Fibroblast of skin of right biceps (primary cell): ENCODE measurements at places on chromosomes 4 and X.

- no peak for DNase-seq
These were observed 44.9 kb upstream of the TXK start for GRCh38 chr4:48178931-48179330.

GRCh38 chr4:145098675-145099037 is 545 bp downstream of the ABCE1 start:
- DNase-seq: peak; percentile 74

GRCh38 chrX:110436523-110436922 is 77.9 kb downstream of the RTL9 start:
- no peak for DNase-seq

- DNase-seq: no peak
These were observed 497.6 kb downstream of the STIM2 start for GRCh38 chr4:27358269-27358668.

- peak; percentile 37 for DNase-seq
These were observed 370.3 kb upstream of the NOCT start for GRCh38 chr4:138645289-138645688.

GRCh38 chr4:37865450-37865849 is 25.4 kb upstream of the TBC1D1 start:
- no peak for DNase-seq

GRCh38 chrX:12610079-12610478 is 181.1 kb upstream of the PRPS2 start:
- peak; percentile 92 for DNase-seq

DNA sequence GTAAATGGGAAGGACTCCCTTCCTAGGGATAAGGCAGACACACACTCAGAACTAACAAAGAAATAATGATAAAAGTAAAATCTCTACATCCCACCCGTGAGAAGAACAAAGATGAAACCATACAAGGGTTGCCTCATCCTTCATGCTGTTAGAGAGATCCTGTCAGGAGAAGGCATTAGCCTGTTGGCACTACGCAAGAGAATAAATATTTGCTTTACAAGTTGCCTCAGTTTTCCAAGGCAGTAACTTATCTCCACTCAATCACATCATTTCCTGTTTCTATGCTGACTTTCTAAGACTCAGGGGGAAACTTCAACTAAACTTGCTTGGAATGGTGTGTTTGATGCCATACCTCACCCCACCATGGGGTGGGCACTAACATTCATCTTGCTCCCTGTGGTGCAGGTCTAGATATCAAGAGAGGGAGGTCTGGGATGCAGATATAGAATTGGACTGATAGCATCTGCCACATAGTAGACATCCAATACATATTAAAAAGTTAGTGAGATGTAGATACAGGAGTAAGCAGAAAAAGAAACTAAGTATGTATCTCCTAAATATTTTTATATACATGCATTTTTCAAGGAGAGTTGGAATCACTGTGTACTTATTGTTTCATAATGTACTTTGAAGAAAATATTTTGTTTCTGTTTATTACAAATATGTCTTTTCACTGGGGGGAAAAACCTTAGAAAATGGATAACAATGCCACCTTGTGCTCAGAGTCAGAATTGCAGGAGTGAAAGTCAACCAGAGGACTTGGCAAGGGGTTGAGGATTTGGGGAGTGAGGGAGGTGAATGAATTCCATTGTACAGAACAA is 57.2 kb upstream of the BEX4 start:
- peak; percentile 19 for DNase-seq

GRCh38 chrX:109936114-109936513 is 66.8 kb upstream of the TMEM164 start:
- peak; percentile 24 for DNase-seq

DNA sequence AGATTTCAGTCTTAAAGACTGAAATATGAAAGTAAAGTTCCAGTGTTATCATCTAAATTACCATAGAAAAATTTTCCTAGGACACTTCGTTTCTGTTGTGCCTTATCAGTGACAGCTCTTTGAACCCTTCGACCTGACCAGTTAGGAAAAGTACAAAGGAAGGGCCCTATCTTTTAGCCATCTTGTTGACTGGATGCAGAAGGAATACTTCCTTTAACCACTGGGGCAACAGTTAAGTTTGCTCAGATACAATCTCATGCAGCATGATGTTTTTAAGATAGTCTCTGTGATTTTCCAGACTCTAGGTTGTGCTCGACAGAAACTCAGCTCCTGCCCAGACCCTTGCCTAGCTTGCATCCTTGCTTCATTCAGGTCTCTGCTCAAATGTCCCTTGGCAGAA is 210.5 kb upstream of the RPS6KA3 start:
- DNase-seq: no peak

DNA sequence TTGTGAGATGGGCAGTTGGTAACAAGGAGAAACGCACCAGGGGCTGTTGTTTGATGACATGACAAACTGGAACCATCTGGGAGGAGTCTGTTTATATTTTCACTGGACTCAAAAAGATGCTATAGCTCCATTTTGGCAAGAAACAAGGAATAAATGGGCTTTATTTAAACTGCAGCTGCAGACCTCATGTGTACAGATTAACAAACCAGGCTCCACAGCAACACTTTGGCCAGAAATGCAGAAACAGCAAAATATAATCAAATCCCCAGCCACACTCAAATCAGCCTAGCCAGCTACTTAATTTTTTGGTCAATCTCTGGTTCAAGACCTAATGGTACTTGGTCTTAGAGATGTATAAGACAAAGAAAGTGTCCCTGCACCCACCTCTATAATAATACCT is 52.7 kb downstream of the ASB9 start:
- no peak for DNase-seq

- no peak for DNase-seq
These were observed 718.9 kb downstream of the ADGRL3 start for GRCh38 chr4:61918987-61919386.

- no peak for DNase-seq
These were observed 21.9 kb upstream of the KLHL2 start for GRCh38 chr4:165185448-165185847.

DNA sequence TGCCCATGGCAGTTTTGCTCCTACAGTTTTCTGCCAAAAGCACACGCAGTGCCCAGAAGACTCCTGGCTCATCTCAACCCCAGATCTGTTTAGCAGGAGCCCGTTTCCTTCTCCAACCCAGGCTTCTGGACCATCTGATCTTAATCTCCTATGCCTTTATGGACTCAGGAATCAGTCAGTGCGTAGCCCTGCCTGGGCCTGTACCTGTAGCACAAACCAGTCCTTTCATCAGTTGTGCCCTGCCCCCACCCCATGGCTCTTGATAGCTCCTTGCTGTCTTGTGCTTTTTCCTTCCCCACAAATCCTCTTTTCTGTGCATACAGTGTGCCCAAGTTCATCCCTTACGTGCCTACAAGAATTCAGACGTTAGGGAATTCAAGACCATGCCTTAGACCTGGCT is 1.5 kb downstream of the ZNF718 start:
- DNase-seq: no peak

DNA sequence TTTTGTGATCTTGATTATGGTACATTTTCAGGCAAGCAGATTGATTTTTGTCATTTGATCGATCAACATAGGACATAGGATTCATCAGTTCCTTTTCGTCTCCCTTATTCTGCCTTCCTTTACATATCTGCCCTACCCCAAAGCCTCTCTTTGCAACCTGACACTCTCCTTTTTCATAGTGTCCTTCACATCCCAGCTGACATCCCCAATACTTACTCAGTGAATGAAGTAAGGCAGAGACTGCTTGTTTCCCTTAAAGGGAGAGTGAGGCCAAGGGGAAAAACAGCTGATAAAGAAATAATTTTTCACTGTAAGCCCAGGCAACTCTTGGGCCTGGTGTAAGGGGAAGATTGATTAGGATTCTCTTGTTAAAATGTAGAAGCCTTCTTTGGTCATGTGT is 69.8 kb downstream of the GBA3 start:
- DNase-seq: no peak

- peak; percentile 52 for DNase-seq
These were observed 5.1 kb downstream of the USP27X start for GRCh38 chrX:49884290-49884862.

DNA sequence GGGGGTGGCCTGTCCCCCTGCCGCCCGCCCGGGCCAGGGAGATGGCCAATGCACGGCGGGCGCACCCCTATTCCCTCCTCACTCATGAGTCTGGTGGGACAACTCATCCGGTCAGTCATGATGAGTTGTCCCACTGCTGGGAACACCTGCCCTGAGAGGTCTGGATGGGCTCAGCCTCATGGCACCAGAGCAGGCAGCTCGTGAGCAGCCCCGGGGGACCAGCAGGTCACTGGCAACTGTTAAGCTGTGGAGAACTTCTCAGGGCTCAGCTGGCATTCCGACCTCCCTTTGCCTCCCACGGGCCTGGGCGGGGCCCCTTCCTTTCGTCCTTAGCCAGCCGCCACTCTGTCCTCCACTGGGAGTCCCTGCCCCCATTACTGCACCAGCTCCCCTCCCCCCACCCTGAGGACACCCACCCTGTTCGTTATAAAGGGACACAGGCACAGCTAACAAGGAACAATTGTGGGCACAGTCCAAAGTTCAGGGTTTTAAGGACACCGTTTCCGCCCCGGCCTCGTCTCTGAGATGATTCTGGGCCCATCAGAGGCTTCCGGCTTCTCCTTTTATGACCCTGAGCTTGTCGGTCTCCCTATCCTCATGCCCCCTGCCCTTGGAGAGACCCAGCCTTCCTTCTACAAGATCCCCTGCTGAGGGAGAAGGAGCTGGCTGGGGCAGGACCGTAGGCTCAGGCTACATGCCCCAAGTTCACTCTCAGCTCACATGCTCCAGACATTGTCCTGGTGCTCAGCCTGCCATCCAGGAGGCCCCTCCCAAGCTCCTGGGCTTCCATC is 14.6 kb upstream of the KIAA0232 start:
- no peak for DNase-seq

DNA sequence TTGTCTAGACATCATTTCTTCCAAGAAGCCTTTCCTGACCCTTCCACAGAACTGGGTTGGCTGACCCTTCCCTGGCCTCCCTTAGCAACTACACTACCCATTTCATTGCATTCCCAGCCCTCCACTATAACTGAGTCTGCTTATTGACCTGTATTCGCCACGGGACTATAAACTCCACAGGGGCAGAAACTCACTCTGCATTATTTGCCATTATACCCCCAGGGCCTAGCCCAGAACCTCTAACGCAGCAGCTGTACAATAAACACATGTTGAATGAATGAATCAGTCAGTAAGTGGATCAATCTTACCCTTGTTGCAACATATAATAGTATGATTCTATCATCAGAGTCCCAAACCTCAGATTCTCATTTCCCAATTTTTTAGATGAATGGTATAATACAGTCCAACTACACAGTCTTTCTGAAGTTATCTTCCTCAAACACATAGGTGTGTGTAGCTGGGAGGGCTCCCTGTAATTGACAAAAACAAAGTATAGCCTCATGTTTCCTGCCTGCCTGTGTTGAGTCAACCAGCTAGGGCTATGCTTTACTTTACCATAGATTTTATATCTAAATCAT is 209.3 kb downstream of the CHIC2 start:
- DNase-seq: peak; percentile 70

DNA sequence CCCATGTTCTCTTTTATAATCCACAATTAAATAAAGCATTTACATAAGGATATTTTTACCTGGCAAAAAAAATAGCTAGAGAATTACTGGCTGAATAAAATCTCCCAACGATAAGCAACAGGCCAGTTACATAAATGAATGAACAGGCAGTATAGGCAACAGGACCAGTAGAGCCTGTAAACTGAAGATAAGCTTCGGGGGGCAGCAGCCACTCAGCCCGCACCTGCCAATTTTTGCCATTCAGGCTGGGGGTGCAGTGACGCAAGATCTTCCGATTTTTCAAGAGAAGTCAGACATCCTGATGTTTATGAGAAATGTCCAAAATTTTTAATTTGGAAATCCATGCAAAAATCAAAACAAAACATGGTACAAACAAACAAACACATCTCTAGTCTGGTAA is 49.0 kb upstream of the CDKN2AIP start:
- DNase-seq: no peak

- DNase-seq: peak; percentile 15
These were observed 18.2 kb downstream of the PTTG2 start for GRCh38 chr4:37978248-37978924.

- no peak for DNase-seq
These were observed 21.4 kb upstream of the ZNF827 start for GRCh38 chr4:145960012-145960411.

GRCh38 chr4:70759126-70759525 is 37.4 kb downstream of the RUFY3 start:
- peak; percentile 40 for DNase-seq

- peak; percentile 45 for DNase-seq
These were observed 36.9 kb upstream of the ADRA2C start for GRCh38 chr4:3729188-3729881.

DNA sequence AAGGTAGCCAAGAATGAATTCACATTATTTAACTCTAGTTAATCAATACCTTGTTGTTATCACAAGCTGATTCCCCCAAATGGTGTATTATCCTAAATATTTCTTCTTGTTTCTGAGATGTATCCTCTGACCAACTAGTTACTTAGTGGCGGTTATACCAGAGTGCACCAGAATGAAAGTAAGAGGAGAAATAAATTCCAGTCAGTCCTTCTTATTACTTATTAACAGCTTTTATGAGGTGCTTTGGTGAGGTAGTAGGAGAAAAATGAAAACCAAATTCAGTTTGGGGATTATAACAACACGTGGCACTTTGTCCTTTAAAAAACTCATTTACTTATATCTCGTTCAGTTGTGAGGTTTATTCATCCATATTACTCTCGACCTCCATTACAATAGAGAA is 101.9 kb downstream of the AMMECR1 start:
- DNase-seq: no peak

GRCh38 chrX:48511560-48511959 is 2.8 kb downstream of the PORCN start:
- DNase-seq: no peak

DNA sequence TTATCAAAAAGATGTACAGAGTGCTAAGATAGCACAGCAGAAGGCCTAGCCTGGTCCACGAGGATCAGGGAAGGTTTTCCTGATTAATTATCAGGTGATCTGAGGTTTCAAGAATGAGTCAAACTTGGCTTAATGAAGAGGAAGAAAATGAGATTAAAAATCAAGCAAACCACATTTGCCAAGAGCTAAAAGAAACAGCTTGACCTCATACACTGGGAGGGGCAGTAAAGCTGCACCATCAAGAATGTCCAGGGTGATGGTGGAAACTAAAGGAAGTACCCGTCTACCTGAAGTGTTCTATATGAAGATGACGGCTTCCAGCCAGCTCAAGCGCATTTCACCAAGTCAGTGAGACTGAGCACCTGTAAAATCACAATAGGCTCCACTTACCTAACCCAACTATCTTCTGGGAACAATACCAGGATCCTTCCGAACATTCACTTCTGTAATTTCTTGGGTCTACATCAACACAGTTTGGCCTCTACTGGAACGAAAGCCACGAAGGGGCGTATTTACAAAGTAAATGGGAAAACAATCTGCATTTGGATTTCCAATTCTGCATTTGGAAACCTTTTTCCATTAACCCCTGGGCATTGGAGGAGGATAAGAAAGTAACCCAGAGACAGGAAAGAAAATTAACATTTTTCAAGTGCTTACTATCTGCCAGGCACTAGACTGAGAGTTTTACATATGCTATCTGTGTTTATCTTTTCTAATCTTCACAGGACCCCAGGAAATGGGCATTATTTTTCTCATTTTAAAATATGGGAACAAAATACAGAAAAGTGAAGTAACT is 114.0 kb upstream of the DCLK2 start:
- no peak for DNase-seq
